Mucosa of descending colon (tissue), 3 donors: ENCODE measurements at places on chromosomes 6 and 20. TPM values are rescaled to one million over a fixed set of nuclear protein-coding genes. Genes with fewer than 3 reads are reported as not detected.

RGS17 gene
- 0.28 TPM for total RNA-seq

POU5F1 gene
- total RNA-seq, result 5.8 TPM

GRCh38 chr6:100451577-100451976 is 13.1 kb downstream of the SIM1 start:
- DNase-seq, result no peak

GRCh38 chr6:85372188-85372914 is 77.5 kb upstream of the NT5E start:
- DNase-seq, result no peak

DNA sequence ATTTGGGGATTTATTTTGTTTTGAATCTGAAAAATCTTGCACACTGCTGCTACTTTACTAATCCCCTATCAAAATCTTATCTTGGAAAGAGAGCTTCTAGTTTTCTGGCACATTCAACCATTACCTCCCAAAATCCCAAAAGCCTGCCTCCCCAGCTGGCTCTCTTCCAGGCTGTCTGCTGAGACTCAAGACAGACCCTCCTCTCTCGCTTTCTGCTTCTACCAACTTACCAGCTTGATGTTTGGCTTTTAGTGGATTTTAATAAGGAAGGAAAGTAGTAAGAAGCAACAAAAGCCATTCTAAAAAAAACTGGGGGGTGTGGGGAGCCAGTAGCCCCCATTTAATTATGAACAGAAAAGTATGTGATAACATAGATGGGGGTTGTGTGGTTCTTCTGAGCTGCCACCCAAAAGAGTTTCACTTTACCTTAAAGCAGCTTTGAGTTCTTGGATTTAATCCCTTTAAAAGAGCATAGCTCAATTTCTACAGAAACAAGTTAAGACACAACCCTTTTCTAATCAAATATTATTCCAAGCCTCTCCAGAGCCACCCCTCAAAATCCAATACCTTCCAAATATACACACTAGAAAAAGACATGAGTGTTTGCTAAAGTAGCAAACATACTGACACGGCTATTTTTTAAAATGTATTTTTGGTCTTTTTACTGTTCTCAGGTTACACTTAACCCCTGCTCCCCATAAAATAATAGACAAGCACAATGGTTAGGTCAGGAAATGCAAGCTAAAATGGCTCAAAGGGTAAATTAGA is 71.7 kb downstream of the ATP9A start:
- no peak for DNase-seq

DNA sequence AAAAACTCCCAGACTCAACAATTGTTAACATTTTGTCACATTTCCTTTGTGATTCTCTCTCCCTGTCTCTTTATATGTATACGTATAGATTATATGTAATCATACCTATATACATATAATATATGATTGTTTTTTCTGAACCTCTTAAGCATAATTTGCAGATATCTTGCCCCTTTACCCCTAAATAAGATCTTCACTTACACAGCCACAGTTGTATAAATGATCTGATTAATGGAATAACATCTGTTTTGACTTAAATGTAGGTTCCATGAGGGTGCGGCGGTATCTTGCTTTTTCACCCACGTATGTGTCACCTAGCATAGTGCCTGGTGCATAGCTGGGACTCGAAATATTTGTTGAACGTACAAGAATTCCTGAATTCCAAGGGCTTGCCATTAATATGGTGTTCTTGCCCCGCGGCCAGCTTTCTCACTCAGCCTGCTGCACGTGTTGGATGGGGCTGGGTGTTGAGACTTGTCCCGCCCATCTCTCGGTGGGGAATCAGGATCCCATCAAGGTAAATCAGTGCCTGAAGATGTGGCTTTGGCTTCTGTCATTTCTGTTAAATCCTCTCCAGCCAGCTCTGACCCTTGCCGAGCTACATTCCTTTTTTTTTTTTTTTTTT is 10.4 kb upstream of the MANBAL start:
- DNase-seq, result no peak

GRCh38 chr6:167704396-167704901 is 122.3 kb upstream of the AFDN start:
- DNase-seq, result no peak
